ENCODE measurements at places on chromosomes 5 and 9.

- no peak for DNase-seq
These were observed 308.6 kb upstream of the EFNA5 start for GRCh38 chr5:107979291-107979690.

GRCh38 chr5:3100921-3101551, 349.6 kb upstream of the IRX2 start:
- no peak for DNase-seq

GRCh38 chr5:80119372-80119771, 84.2 kb downstream of the THBS4 start:
- DNase-seq, result no peak

DNA sequence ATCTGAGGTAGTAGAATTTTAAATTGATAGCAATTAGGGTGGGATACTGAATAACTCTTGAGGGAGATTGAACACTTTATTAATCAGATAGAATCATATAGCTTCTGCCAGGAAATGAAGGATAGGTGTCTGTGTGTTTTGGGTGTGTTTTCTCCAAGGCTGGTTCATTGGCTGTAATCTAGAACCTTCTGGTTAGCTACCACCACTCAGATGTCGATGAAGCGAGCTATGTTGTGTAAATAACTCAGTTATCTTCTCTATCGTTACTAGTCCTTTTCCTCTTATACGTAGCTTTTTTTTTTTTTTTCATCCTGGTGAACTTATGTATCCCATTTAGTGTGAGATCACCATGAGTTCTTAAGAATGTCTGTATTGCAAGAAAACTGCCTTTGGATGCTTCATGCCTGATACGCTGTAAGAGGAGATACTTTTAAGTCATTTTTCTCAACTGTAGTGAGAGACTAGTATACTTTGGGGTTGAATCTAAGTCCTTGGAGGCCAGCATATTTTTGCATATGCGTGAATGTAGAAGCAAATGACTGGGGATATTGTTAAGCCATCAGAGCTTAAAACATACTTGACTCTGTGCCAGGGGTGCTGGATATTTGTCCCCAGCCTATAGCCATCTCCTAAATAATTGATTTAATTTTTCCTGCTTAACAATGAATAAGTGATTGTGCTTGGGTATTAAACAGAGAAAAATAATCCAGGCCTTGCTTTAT, 2.1 kb downstream of the TNFAIP8 start:
- no peak for DNase-seq

- DNase-seq, result peak; percentile 78
These were observed 996 bp upstream of the GAS1 start for GRCh38 chr9:86948074-86948929.

GRCh38 chr5:153136910-153137614, 353.4 kb upstream of the GRIA1 start:
- no peak for DNase-seq

DNA sequence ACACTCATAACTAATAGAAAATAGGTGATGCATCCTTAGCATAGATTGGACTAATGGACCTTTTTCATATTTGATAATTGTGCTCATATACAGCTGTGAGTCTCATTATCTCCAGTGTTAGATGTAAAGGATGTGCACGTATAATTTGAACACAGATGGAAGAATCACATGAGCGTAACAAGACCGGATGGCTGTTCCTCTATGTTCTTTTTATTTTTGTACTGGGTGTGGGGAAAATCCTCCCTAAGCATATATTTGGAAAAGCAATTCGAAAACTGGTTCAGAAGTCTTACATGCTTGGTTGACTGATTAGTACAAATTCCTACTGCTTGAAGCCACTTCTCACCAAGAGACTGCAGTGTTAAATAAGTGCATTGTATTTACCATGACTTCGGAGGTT, 230.2 kb downstream of the AOPEP start:
- DNase-seq, result no peak

- peak; percentile 87 for DNase-seq
These were observed 115.8 kb upstream of the SLIT3 start for GRCh38 chr5:169416583-169417196.

DNA sequence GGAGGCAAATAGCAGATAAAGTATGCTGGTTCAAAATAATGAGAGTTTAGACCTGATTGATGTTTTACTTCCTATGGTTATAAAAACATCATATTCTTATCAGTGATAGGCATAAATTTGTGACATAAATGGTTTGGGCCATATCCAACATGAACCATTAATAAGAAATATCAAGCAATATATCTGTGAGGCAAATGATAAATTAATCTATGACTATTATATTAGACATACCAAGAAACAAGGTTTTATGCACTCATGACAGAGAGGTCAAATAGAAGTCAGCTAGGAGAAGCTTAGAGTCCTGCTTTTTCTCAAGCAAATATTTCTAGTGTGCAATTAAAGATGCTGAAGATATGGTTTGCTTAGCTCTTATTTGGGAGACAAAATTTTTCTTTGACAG, 10.4 kb downstream of the SMIM3 start:
- DNase-seq, result no peak

GRCh38 chr5:164941132-164941531, 1435.7 kb downstream of the MAT2B start:
- DNase-seq, result no peak

DNA sequence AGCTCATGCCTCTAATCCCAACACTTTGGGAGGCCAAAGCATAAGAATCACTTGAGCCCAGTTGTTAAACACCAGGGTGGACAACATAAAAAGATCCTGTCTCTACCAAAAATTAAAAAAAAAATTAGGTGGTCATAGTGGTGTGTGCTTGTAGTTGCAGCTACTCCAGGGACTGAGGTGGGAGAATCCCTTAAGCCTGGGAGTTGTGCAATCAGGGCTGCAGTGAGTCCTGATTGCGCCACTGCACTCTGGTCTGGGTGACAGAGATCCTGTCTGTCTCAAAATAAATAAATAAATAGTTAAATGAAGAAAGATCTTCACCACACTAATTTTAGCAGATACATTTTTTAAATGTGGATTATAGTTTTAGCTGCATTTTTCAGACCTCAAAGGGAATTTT, 433.2 kb downstream of the MAT2B start:
- DNase-seq, result peak; percentile 91
